ENCODE measurements at places on chromosomes 6 and 20. TPM values are rescaled to one million over a fixed set of nuclear protein-coding genes. Genes with fewer than 3 reads are reported as not detected.

Gene EEF1A2
- 56.3 TPM for total RNA-seq

DNA sequence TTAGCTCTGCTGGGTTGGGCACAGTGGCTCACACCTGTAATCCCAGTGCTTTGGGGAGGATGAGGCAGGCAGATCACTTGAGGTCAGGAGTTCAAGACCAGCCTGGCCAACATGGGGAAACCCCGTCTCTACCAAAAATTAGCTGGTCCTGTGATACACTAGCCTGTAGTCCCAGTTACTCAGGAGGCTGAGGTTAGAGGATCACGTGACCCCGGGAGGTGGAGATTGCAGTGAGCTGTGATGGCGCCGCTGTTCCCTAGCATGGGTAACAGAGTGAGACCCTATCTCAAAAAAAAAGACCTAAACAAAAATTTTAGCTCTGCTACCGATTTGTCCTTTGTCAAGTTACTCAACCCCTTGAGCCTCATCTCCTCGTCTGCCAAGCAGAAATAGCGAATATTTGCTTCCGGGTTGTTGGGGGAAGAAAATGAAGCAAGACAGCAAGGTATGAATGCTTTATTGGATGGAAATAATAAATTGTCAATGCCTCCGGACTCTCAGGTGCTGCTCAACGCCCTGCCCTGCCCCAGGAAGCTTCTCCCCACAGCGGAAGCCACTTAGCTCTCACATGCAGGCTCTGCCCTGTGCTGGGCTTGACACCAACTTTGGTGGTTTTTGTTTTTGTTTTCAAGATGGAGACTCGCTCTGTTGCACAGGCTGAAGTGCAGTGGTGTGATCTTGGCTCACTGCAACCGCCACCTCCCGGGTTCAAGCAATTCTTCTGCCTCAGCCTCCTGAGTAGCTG is 24.9 kb upstream of the ITCH start:
- no peak for DNase-seq

DNA sequence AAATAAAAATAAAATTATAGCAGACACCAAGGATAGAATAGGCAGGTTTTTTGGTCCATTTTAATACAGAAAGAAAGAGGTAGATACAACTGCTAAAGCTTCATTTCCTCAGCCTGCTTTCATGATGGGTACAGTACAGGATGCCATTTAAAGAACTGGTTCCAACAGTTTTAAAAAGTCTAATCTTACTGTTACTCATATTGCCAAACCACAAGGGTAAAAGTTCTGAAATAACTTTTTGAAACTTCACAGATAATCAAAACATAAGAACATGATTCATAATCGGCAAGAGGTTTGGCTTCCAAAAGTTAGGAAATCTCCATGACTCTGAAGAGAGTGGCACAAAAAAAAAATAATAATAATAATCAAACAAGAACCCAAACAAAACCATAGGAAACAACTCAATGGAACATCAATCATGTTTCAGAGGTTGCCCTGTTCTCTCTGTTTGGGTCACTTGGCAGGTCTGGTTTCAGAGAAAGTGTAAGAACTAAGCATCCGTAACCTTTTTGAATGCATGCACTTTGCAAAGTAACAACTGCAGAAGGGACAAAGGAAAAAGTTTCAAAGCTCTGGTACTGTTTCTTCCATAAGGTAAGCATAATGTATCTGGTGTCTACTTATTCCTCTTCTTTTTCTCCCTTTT is 79.7 kb downstream of the SMLR1 start:
- no peak for DNase-seq

DNA sequence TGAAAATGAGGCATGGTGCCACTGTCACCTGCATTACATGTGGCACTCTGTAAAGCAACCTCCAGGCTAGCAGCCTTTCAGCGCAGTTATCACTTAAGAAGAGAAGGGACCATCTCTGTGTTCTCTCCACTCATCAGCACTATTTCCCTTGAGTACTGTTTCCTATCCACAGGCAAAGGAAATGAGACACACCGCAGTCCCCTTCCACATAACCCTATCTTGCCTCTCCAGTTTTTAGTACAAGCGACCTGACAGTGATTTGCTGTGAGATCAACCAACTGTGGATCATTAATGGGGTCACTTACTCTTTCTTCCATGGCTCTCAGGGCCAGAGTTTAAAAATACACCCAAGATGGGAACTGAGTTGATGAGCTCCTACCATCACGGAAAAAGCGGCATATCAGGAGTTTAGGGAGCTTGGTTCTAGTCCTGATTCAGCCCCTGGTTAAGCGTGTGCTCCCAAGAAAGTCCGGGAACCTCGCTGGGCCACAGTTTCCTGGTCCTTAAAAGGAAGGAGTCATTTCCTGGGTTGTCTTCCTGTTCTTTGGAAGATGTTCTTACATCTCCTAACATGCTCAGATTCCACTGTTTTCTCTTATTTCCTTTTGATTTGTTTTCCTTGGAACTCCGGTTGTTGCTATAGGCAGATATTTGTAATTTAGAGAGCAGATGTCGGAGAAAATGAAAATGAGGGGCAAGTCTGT is 27.3 kb downstream of the PRDM1 start:
- no peak for DNase-seq

Gene VSX1
- not detected for total RNA-seq

DNA sequence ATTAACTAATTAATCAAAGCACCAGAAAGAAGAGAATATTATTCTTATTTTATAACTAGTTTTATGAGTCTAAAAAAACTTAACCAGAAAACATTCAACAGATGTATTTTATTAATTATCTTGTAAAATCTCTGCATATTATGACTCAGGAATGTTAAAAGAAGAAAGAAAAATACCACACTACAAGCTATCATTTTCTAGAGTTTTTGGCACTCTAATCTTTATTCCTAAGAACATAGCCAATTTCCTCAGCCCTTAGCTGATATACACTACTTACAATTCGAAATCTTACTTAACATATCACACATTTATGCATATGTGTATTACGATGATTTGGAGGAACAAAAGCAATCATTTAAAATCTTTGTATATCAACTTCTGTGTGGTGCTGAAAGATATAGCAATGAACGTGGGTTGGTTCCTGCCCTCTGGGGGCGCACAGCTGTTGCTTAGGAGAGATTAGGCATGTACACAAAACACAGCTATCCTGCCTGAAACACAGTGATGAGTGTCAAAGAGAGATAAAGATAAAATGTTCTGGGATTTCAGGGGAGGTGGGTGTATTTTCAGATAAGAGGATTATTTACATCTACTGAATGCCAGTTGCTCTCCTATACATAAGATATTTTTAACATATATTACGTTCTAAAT is 404.5 kb downstream of the SYNE1 start:
- DNase-seq: no peak

GRCh38 chr20:35506179-35506578 is 23.3 kb downstream of the C20orf173 start:
- DNase-seq: no peak

Gene HLA-DRA
- 375 TPM for total RNA-seq

DNA sequence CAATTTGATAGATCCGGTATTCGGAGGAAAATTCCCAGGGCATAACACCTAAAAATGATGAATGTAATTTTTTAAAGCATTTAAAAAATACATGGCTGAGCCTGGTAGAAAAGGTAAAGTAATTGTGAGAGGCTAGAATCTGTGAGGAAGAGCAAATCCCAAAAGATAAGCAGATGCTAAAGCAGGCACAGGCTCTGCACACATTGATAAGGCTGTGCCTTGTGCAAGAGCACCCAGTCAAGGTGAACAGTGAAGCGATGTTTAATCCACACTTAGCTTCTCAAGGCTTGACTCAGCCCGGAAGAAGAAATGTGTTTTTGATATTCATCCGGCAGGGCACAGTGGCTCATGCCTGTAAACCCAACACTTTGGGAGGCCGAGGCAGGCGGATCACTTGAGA is 5.1 kb upstream of the EPB41L2 start:
- DNase-seq: no peak

DNA sequence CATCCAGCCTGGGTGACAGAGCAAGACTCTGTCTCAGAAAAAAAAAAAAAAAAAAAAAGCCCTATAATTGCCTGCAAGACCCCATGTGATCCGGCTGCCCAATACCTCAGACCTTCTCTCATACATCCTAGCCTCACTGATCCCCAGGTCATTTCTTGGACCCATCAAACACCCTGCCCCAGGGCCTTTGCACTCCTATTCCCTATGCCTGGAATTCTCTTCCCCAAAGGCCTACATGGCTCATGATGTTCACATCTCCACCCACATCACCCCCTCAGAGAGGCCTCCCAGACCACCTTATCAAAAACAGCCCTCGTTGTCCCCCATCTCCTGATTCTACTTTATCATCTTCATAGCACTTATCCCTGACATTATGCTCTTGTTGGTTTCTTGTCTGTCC is 8.9 kb downstream of the PACSIN1 start:
- DNase-seq: no peak

DNA sequence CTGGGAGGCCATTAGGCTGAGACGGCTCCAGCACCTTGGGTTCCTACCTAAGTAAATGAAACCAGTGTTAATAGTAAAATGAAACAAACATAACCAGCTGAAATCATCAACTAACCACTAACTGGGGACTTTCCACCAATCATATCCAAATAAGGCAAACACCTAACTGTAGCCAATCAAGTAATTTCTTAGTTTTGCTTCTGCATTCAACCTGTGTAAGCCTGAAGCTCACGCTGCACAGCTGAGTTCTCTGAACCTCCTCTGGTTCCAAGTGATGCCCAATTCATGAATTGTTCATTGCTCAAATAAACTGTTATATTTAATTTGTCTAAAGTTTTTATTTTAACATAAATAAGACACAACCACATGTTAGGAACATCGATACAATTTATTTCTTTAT is 22.5 kb downstream of the KLHL32 start:
- no peak for DNase-seq

DNA sequence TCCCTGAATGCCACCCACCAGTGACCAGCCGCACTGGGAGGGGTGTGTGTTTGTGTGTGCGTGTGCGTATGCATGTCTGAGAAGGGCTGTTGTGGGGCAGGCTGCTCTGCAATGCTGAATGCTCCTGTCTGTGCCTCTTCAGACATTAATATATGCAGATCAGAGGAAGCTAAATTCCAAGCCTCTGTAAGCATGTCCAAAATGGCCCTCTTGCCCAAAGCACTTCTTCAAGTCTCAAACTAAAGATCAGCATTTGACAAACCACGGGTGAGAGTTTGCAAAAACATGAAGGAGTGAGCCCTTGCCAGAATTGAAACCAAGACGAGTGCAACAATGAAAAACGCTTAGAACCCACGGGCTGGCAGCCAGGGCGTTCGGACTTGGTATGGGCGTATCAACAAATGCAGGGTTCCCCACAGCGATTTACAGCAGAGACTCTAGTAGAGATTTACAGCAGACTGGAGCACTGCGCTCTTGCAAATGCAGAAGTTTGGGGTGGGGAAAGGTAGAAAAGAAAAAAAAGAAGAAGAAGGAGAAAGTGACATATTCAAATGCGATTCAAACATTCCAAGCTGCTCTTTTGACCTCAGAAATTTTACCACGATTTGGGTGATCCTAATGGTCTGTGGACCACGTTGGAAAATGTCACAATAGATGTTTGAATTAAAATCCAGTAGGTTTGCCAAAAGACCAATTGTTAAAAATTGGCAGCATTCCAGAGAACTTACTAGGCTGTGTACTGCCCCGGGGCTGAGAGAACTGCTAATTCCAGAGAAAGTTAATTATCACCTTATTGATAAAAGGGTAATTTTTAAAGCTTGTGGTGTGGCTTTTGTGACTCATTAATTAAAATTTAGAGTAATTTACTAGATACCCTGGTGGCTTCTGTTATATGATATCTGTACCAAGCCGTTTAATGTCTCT is 3.5 kb downstream of the SCML4 start:
- DNase-seq: no peak

GRCh38 chr6:71396410-71396801 is 107.8 kb downstream of the OGFRL1 start:
- no peak for DNase-seq

Gene FOXF2
- total RNA-seq: 3.6 TPM
